ENCODE measurements at places on chromosomes 3 and 15. TPM values are rescaled to one million over a fixed set of nuclear protein-coding genes. Genes with fewer than 3 reads are reported as not detected.

PLOD2 gene
- total RNA-seq = 78.6 TPM

NUP210 gene
- total RNA-seq = 0.33 TPM

GOLGA6L6 gene
- total RNA-seq = not detected

CCDC54 gene
- not detected for total RNA-seq

ANKRD34C gene
- total RNA-seq = not detected

CGNL1 gene
- 2.5 TPM for total RNA-seq

UPK1B gene
- not detected for total RNA-seq

TMEM45A gene
- 2.5 TPM for total RNA-seq

ABHD10 gene
- 31.8 TPM for total RNA-seq

RETNLB gene
- total RNA-seq = not detected

FBXO40 gene
- total RNA-seq = not detected

CCR5 gene
- total RNA-seq = not detected

IGSF11 gene
- not detected for total RNA-seq

CSK gene
- 30.9 TPM for total RNA-seq

ABHD17C gene
- 4.6 TPM for total RNA-seq

CCR9 gene
- total RNA-seq = not detected

CHRM5 gene
- total RNA-seq = not detected

PLAAT1 gene
- total RNA-seq = 0.60 TPM

HTR3E gene
- not detected for total RNA-seq

PPARG gene
- 20.1 TPM for total RNA-seq

COPG1 gene
- total RNA-seq = 161 TPM

RASL12 gene
- total RNA-seq = not detected

SLC12A1 gene
- not detected for total RNA-seq

CPN2 gene
- not detected for total RNA-seq

UBP1 gene
- total RNA-seq = 58.6 TPM

SLC24A5 gene
- not detected for total RNA-seq

PCYT1A gene
- 82.6 TPM for total RNA-seq

ZBTB20 gene
- 22.1 TPM for total RNA-seq

NOX5 gene
- not detected for total RNA-seq

TMEM40 gene
- total RNA-seq = not detected

FRMD4B gene
- total RNA-seq = 36.4 TPM

ATP13A5 gene
- not detected for total RNA-seq

PCLAF gene
- 50.4 TPM for total RNA-seq

AQR gene
- total RNA-seq = 20.5 TPM

SIDT1 gene
- not detected for total RNA-seq

CACNA2D2 gene
- total RNA-seq = not detected

HDC gene
- not detected for total RNA-seq

CAMP gene
- not detected for total RNA-seq

SH2D7 gene
- not detected for total RNA-seq

ATP13A4 gene
- 0.07 TPM for total RNA-seq

SLCO3A1 gene
- 0.59 TPM for total RNA-seq

EFHB gene
- not detected for total RNA-seq

PRR23A gene
- total RNA-seq = not detected

GRAMD2A gene
- total RNA-seq = 0.20 TPM

NEK10 gene
- 0.30 TPM for total RNA-seq

SNX4 gene
- 36.5 TPM for total RNA-seq
